ENCODE measurements at places on chromosomes 5 and 9.

GRCh38 chr9:91690540-91691249 lies 259.3 kb downstream of the ROR2 start:
- DNase-seq = no peak

GRCh38 chr9:15513335-15513734 lies 2.6 kb upstream of the PSIP1 start:
- no peak for DNase-seq

GRCh38 chr9:136222166-136222905 lies 17.4 kb upstream of the LHX3 start:
- no peak for DNase-seq

DNA sequence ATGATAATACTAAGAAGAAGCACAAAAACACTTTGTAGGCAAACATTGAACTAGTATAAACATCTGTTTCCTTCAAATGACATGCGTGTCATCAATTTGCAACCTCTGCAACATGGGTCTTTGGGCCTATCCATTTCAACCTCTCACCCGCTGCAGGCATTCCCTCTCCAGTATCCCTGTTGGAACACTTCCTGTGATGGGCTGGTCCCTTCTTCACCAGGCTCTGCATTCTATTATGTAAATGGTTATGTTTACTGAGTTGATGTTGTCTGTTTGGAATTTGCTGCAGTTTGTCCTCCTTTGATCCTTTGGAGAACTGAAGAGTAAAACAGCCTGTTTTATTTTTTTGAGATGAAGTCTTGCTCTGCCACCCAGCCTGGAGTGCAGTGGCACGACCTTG lies 16.6 kb upstream of the TBC1D2 start:
- DNase-seq = no peak

DNA sequence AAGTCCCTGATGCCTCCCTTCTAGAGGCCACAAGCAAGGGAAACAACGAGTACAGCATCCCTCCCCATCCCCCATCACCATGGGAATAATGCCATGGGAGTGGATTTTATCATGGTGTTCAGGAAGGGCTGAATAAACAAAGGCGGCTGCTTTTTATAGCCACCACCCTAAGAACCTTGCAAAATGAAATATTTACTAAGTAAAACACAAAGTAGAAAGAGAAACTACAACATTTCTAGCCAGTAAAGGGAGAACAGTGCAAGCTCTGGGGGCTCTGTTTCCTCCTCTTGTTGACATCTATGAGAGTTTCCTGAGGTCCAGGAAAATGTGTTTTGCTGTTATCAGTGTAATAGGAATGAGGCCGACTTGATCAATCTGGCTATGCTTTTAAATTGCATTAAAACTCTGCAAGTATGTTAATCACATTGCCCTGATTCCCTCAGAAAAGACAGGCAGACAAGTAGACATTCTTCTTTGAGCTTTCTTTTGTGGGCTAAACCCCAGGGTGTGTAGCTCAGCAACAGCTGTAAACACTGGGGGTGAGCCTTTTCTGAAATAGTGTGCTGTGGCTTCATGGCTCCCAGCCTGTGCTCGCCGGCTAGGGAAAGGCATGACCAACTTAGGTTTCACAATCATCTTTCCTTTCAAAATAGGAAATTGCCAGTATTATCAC lies 31.1 kb downstream of the SV2C start:
- DNase-seq = peak; percentile 96

DNA sequence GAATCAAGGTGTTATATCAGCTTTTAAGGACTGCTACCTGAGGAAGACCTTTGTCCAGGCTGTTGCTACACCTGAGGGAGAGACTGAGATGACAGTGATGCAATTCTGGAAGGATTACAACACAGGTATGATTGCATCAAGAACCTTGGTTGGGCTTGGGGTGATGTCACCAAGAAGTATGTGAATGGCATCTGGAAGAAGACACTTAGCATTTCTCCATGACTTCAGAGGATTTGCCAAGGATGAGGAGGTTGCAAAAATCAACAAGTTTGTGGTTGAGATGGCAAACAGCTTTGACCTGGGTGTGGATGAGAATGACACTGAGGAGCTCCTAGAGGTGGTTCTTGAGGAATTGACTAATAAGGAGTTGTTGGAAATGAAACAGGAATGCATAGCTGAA lies 67.9 kb upstream of the PANK3 start:
- DNase-seq = no peak

All from mucosa of descending colon (tissue), 3 donors.